ENCODE measurements at places on chromosomes 5 and 9.

DNA sequence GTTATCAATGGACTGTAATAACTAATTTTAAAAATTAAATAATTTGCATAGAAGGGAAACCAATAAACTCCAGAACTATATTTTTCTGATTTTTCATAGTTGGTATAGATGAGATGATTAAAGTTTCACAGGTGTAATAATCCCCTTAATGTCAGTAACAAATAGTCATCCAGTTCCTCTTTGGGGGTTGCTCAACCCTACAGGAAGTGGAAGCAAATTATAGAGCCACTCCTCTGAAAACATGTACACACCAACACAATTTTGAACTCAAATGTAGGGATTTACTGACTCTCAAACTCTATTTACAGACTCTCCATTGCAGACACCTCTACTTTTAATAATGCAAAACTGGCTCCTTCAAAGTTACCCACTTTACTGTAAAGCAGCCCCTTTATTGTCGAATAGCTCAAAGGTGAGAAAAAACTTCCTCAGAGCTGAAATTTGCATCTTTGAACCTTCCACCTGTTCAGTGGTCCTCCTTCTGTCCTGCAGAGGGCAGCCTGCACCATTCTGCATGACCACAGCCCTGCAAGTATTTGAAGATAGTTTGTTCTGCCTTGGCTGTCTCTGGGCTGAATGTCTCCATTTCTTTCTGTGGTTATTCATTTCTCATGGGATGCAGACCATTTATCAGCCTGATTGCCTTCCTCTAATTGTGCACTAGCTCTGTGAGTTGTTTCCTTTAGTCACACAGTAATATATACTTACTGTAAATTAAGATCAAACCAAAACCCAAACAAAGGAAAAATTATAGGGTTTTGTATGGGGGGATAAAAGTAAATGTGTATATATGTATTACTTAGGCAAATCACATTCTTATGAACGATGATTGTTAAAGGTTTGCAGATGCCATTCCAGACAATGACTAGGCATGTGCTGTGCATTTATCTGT is 383.2 kb upstream of the SGCD start:
- DNase-seq, result peak; percentile 6

- no peak for DNase-seq
These were observed 2.4 kb downstream of the CCL28 start for GRCh38 chr5:43409809-43410271.

DNA sequence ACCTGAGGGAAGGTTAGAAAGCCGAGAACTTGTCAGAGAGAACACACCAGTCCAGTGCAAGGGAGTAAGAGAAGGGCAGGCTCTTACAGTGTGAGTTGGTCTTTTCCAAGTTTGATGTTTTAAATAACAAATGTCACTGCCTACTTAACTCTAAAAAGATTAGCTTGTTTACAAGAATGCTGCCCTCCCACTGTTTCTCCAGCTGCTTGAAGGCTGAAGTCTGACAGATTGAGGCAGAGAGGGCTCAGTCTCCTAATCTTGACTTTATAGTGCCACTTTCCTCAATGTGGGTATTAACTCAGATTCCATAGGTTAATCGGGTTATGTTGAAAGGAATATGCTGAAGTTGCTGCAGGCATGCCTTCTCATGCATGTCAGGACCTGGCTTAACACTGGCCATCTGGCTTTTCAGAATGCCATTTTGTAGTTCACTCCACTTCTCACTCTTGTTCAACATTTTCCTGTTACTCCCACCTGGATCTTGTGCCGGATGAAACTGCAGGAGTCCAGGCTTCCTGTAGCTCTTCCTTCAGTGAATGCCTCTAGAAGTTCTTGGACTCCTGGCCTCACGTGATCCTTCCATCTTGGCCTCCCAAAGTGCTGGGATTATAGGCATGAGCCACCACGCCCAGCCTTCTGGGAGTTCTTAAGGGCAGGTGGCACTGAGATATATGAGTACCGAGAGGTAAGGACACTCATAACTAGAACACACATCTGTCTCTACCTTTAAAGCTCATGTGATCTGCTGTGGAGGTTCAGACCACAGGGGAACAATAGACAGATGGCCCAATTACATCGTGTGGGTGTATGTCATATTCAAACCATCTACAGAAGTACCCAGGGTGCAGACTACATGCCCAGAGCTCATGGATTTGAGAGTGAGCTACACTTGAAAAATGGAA is 249.7 kb downstream of the ARHGAP26 start:
- no peak for DNase-seq

DNA sequence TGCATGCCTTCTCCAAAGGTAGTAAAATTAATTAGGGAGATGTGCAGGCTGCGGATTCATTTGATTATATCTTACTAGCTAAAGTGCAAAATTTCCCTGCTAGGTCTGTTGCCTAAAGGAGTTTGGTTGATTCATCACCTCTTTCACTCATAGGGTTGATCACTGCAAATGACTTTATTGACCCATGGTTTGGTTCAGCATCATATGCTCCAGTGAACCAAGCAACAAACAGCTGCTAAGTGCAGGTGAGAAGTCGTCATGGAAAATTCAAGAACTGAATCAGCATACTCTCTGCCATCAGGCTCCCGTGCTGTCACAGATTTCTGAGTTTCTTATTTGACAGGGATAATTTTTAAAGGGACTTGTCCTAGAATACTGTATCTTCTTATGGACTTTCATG is 571.8 kb upstream of the CDH18 start:
- DNase-seq, result no peak

GRCh38 chr9:112002847-112003457 is 106.3 kb downstream of the UGCG start:
- DNase-seq, result no peak

GRCh38 chr9:112890106-112891081 is at the start of gene SLC46A2:
SLC46A2 (minus strand) TSS chr9:112890876; CDS start chr9:112890681, 195 bp downstream.
- DNase-seq, result peak; percentile 62

GRCh38 chr9:107489687-107490605 is at the start of gene KLF4:
KLF4 (minus strand) TSS chr9:107489769; CDS start chr9:107489172, 597 bp downstream.
- DNase-seq, result peak; percentile 93

DNA sequence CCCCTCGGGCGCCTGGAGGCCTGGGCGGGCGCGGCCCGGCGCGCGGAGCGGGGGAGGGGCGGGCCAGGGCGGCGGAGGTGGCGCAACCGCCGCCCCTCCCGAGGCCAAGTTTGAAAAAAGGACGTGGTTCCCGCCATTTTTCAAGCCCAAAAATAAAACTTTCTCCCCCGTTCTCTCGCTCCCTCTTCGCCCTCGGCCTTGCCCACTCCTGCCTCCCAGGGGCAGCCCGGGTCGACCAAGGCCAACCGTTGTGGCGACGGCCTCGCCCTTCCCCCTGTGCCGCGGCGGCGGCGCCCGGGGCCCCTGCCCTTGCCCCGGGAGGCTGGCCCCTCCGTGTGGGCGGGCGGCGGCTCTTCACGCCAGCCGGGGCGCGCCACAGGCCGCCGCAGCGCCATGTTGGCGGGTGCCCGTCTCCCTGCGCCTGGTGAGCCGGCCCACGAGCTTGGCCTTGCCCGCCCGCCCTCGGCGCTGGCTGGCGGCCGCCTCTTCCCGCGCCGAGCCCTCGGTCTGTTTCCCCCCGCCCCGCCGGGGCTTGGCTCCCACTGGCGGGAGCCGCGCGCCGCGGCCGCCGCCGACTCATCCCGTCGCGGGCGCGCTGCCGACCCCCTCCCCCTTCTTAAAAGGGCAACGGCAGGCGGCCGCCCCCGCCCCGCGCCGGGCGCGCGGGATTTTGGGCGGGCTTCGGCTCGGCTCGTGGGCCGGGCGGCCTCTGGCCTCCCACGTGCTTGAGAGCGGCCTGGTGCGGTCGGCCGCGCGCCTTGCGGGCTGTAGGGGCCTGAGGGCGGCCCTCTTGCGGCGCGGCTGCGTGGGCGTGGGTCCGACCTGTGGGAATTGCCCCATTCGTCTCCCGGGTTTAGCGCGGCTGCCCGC is 1.3 kb downstream of the ANP32B start:
- DNase-seq, result peak; percentile 83

DNA sequence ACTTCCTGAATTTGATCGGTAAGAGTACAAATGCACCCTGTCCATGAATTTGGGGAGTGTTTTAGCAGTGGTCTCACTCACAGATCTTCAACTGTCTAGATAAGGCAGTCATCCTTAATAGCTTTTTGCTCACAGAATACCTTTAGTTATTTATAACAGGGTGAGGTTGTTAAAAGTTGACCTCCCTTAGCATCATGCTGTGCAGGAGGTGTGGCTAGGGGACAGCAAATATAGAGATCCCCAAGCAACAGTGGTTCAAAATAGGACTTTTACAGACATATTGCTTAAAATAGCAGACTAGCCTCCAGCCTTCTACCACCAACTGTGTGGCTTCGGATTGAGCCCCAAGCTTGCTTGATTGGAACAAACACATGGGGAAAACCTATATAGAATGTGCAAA is 724.4 kb downstream of the TLE1 start:
- DNase-seq, result no peak

DNA sequence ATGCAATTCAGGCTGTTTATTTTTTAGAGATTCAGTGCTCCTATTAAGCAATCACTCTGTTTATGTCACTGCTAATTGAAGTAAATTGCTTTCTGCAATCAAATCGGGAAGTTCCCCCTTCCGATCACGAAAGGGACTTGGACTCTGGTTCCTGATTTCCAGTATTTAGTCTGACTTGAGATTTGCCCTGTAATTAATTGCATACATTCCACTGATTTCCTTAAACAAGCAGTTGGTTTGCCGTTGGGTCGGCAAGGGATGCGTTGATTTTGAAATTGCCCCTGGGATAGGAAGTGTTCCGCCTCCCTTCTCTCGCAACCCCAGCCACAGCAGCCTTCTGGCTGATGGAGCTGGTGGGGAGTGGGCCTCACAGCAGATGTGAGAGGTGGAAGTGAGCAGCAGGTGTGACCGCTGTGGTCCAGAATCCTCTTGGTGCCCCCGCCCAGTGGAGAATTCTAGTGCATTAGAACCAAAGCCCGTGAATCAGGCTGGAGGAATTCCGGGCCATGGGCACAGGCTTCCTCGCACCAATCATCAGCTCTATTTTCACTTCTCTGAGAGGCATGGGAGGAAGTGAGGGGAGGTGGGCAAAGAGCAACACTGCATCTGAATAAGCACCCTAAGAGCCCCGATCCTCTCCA is 102.5 kb downstream of the SPRY4 start:
- DNase-seq, result no peak

GRCh38 chr5:126137891-126138280 is 285.3 kb upstream of the GRAMD2B start:
- no peak for DNase-seq

DNA sequence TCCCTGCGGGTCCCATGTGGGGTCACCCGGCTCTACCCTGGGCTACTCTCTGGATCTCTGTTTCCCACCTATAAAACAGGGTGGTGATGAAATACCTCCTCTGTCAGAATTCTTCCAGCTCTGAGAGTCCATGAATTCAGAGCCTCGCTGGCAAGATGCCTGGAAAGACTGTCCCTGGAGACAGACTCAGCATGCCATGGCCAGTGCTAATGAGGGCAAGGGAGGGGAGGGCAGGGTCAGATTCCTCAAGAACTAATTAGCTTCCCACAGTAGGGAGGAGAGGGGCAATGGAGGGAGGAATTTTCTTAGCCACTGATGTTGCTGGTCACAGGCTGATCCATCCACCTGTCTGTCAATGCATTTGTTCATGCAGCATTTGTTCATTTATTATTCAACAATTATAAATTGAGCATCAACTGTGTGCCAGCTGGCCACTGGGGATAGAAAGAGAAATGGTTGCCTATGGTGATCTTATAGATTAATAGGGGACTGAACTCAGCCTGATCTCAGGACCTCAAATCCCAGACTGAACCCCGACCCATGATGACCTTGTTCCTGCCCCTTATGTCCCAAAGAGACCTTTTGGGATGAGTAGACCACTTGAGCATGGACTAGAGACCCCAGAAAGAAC is 4.7 kb downstream of the SYNPO start:
- no peak for DNase-seq

DNA sequence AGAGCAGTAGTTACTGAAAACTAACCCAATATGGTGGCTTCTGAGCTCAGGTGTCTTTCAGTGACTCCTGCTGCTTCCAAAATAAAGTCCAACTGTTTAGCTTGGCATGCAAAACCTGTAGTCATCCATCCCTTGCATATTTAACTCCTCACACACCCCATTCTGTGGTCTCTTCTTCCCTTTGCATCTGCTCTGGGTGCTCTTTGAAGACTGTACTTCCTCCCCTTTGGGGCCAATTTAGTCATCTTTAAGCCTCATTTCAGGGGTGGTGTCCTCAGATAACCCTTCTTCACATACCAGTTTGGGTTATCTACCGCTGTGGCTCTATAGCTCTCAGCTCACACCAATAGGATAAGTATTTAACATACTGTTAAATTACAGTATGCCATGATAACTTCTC is 209.9 kb upstream of the DMRT1 start:
- DNase-seq, result no peak

DNA sequence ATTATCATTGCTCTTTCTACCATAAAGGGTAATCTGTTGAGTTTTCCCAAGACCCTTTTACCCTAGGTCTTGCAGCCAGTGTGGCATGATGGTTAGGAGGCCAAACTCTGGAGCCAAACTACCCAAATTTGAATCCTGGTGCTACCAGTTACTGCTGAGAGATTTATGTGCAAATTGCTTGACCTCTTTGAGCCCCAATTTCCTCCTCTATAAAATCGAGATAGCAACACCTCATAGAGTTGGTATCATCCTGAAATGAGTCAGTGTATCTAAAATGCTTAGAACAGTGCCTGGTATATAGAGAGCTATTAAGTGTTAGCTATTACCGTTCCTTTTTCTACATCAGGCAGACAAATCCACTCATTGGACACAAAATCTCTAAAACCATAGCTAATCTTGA is 43.0 kb downstream of the ACTBL2 start:
- no peak for DNase-seq

GRCh38 chr9:127972236-127972871 is 8.4 kb downstream of the EEIG1 start:
- DNase-seq, result no peak

DNA sequence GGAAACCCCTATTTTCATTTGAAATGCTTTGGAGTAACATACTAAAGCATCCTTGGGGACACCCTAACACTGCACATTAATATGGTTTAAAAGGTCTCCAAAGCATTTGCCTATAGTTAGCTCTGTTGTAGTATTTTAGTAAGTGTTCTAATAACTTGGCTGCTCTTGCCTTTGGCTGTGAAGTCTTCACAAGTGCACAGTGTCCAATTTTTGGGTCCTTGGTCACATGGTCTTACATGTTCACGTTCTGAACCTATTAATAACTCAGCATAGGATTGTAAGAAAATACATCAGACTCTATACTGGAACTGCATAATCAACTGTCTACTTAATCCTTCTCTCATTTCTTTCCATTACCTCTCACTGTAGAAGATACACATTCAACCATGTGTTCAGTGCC is 17.4 kb downstream of the ADAMTS19 start:
- DNase-seq, result no peak

DNA sequence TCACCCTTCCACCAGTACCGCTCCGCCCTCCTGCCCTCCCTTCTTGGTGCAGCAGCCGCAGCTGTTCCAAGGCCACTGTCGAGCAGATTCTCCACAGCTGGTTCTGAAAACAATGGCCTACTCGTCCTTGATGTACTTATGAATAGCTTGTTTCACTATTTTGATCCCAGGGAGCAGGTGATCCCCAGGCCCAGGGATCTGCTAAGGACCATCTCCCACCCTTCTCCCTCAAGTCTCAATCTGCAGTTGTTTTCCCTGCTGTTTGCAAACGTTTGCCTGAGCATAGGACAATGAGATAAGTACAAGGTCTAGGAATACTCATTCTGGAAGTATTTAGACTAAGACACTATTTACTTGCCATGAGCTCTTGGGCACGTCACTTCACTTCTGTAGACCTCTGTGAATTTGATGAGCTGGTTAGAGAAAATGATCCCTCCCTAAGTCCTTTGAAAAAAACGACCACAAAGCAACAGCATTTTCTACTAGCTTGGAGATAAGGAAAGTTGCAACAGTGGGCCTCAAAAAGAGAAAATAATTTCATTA is 1.8 kb downstream of the LURAP1L start:
- DNase-seq, result peak; percentile 54
